K562 (cell line): ENCODE measurements at places on chromosomes 1 and 21. TPM values are rescaled to one million over a fixed set of nuclear protein-coding genes. Genes with fewer than 3 reads are reported as not detected.

Gene GNG5
- polyA plus RNA-seq = 138 and 179 TPM in 2 replicates

Gene LAX1
- polyA plus RNA-seq = not detected in 2 replicates

Gene NMNAT2
- not detected in 2 replicates for polyA plus RNA-seq

Gene SPRR2A
- polyA plus RNA-seq = not detected in 2 replicates

Gene TCHH
- 0.03 TPM in 1 of 2 replicates, not detected in the other for polyA plus RNA-seq
